ENCODE measurements at places on chromosomes 6 and 20.

- peak; percentile 97 for DNase-seq
Measured at GRCh38 chr6:3751730-3752530, 417 bp upstream of the PXDC1 start.

- no peak for DNase-seq
Measured at GRCh38 chr6:62298745-62299392, 12.8 kb upstream of the KHDRBS2 start.

- no peak for DNase-seq
Measured at GRCh38 chr20:8578161-8578865, 446.2 kb downstream of the PLCB1 start.

DNA sequence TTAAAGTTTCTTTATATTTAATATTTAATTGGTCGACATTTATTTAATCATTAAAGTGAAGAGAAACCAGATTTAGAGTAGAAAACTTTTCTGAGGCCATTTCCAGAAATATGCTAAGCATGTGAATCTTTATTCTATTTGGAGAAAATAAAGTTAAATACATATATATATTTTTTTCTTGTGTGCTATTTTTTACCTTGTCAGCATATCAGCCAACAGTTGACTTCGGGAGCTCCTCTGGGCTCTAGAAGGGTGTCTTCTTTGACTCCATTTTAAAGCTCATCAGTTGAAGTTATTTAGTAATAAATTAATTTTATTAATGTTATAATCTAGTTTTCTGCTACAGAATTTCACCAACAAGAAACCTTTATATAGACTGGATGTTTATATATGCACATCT is 73.1 kb downstream of the SH3BGRL2 start:
- DNase-seq, result no peak
